ENCODE measurements at places on chromosomes 7 and 10. TPM values are rescaled to one million over a fixed set of nuclear protein-coding genes. Genes with fewer than 3 reads are reported as not detected.
A peak's percentile ranks its signal among the peaks of the same experiment; 100 is the strongest.

- DNase-seq, result peak; percentile 9
These were observed 223.6 kb downstream of the MDFIC start for GRCh38 chr7:115145512-115145911.

DNA sequence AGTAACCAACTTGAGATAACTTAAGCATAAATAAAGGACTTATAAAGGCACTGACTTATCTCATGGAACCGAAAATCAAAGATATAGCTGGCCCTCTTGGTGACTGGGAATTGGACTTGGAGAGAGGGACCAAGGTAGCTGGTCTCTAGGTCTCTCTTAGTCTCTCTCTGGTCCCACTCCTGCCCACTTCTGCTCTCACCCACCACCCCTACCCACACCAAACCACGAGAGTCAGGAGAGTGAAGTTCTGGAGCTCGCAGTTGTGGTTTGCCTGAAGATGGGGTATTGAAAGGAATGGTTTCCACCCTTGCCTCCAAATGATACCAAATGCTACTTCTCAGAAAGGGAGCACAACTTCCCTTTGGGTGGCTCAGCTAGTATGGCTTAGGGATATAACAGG is 216.3 kb downstream of the LRMDA start:
- DNase-seq, result no peak

- no peak for DNase-seq
These were observed 168.8 kb upstream of the GLI3 start for GRCh38 chr7:42405782-42406181.

DNA sequence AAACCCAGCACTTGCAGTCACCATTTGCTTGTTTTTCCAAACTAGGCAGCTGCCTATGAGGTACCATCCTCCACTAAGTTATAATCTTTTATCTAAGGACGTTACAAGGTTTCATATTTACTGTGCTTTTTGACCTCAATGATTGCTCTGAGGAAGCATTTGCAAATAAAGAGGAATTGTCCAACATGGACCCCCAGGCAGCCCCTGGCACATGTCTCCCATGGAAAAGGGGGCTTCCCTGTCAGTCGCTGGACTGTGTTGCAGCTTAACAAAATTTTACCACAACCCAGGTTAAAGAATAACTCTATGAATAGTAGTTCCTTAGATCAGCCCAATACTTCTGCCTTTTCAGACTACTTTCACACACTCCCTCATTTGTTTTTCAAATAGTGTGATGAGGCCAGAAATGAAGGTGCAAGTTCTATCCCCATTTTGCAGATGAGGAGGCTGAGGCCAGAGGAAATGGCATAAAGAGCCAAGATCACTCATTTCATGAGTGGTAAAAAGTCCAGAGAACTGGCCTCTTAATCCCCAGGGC is 52.8 kb upstream of the ZPBP start:
- DNase-seq, result no peak

DNA sequence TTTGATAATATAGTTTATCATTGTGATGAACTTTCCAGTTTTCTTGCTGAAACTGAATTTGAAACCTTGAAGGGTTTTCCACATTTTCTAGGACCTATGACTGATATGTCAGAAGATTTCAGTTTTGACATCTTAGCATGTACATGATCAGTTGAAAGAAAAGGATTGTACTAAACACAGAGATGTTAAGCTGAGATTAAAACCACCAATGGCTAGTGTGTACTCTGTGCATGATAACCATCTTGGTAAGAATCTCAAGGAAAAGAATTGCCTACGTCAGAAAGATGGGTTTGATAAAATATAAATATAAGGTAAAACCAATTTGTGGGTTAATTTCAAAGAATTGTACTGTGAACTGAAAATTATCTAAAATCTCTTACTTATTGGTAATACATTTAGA is 776.4 kb downstream of the GATA3 start:
- DNase-seq, result no peak

DNA sequence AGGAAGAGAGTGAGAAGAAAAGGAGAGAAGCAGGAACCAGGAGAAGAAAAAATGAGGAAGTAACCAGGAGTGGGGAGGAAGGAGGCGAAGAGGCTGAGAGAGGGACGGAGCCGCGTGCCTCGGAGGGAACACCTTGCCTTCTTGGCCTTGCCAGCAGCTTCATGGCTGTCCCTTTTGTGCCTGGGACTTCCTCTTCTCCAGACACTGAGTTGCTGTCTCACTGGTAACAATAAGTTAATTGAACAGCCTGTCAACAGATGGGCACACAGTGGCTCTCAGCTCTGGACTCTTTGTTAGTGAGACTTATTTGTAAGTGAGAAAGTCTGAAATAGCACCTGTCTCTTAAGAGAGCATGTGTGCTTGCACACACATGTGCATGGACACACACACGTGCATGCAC is 83.2 kb downstream of the GATA3 start:
- DNase-seq, result no peak

- DNase-seq, result no peak
These were observed 11.0 kb upstream of the TLL2 start for GRCh38 chr10:96524741-96525140.

DNA sequence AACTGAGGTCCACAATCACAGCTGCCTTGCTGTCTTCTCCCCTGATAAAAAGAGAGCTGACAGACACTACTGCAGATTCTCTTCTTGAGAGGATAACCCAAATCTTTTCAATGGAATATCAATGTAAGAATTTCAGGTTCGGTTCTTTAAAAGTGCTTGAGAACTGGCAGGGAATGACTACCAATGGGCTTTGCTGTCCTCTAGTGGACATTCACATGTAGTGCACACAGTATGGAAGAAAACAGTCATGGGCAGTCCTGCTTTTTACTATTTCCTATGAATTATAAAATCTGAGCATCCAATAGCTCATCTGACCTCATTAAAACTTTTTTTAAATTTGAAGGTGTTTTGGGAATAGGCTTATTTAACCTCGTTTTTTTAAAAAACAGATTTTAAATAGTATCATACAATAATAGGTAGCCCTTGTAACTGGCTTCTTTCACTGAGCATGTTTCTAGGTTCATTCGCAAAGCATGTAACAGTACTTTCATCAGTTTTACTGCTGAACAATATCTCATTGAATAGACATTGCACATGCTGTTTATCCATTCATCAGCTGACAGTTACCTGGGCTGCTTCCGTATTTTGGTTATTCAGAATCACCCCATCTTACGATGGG is 18.3 kb downstream of the FZD9 start:
- DNase-seq, result peak; percentile 75

DNA sequence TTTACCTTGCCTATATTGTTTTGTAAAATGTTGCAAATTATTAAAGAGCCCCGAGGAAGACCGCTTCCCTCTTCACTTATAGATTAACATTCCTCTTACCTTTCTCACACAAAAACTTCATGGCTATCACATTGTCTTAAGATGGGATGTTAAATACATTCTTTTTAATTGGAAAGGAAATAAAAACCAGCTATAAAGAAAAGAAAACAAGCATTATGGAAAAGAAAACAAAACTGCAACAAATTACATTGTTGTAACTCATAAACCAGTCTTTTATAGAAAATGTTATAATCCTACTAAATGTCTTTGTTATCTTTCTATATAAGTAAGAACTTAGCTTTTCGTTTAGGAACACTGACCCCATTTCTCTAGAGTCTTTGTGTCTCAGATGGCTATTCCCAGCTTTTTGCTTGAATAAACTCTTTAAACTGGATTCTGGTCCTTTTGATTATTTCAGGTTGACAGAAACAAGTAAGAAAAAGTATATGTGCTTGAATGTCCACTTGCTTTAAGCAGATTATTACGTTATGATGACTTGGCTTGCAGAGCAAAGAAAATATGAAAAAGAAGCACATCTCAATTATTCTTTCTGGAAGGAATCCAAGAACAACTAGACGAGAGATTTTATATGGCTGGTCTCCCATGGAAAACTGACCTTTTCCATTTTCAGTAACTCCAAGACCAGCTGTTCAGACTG is 128.2 kb downstream of the AKR1D1 start:
- DNase-seq, result peak; percentile 52

DNA sequence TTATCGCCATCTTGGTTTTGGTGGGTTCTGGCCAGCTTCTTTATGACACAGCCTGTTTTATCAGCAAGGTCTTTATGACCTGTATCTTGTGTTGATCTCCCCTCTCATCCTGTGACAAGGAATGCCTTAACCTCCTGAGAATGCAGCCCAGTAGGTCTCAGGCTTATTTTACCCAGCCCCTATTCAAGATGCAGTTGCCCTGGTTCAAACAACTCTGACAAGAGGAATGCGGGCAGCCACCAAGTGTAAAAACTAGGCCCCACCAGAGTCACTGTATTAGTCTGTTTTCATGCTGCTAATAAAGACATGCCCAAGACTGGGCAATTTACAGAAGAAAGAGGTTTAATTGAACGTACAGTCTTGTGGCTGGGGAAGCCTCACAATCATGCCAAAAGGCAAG is 671.3 kb downstream of the SORCS1 start:
- no peak for DNase-seq

DNA sequence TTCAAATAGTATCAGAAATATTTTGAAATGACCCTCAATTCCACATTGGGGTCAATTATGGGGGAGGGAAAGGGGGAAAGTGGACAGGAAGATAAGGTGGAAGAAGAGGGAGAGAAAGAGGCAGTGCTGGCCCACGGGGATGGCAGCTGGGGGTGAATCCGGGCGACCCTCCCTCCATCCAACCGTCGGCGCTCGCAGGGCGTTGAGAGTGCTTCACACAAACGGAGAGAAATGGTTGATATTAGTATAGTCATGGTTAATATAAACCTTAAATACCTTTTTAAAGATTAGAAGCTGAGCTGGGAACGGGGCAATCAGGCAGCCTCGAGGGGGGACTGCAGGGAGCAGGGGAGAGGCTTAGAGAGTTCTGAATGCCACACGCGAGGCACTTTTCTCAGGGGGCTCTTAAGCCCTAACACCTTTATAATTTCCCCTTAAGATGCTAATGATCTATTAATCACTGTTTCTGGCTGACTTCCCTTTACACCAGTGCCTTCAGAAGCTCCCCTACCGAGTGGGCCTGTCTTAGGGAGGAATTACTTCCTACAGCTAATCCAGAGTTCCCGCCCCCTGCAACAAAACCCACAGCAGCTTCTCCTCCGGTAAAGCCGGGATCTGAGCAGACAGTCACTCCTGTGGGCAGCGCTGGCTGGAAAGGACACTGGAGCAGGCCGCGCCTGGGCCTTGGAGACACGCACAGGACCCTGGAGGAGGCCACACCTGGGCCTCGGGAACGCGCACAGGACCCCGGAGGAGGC is 39.5 kb downstream of the PRKAG2 start:
- no peak for DNase-seq

DNA sequence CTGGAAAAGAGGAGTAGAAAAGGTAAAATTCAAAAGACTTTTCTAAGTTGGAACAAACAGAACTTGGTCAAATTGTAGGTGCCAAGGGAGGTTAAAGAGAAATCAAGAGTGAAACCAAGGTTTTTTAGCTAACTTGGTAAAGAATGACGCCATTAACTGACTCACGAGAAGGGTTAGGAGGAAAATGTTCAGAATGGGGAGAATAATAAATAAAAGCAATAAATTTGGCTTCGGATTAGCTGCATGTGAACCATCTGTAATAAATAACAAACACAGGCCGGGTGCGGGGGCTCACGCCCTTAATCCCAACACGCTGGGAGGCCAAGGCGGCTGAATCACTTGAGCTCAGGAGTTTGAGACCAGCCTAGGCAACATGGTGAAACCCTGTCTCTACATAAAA is 71.9 kb upstream of the SRRM3 start:
- no peak for DNase-seq

DNA sequence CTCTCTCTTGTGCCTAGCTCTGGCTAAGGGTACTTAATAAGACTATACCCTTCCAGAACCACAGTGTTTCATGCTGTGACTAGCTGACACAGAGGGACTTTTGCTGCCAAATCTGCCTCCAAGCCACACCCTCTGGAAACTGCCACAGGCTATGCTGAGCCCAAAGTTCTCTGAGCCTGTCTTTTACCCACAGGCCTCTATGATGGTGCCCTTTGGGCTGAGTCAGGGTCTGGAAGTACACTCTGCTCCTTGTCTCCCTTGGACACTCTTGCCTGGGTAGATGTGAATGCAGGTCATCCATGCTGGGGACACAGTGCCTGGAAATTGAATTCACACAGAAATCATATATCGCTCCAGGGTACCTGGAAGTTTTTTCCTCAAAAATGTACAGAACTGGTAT is 22.6 kb downstream of the DYDC1 start:
- no peak for DNase-seq

DNA sequence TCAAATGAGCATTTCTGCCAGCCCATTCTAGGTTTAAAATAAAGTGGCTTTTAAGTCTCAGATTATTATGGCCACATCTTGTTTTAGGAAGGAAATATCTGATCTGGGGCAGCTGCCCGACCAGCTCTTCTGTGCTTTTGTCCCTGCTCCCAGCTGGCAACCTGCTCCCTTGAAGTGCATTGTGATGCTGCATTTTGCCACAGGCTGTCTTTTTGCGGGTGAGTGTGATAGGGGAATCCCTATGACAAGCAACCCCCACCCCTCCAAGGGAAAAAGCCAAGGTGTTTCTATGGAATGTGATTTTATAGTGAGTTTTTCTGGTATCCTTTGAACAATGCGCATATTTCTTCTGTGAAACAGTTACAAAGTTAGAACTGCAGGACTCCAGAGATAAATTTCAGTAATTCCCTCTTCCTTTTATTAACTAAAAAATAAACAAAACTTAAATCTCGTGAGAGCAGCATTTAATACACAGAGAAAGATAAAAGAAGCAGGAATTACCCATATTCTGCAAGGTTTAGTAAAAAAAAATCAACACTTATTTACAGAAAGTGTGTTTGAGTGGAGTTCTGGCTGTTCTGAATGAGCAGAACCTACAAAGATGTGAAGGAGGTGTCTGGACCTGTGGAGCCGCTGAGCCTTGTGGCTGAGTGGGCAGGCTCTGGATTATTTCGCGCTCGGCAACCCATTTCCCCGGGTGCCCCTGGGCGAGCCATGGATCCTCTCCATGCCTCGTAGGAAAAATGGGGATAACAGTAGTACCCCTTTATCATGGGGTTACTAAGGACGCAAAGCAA is 10.1 kb upstream of the HPS1 start:
- DNase-seq, result no peak

DNA sequence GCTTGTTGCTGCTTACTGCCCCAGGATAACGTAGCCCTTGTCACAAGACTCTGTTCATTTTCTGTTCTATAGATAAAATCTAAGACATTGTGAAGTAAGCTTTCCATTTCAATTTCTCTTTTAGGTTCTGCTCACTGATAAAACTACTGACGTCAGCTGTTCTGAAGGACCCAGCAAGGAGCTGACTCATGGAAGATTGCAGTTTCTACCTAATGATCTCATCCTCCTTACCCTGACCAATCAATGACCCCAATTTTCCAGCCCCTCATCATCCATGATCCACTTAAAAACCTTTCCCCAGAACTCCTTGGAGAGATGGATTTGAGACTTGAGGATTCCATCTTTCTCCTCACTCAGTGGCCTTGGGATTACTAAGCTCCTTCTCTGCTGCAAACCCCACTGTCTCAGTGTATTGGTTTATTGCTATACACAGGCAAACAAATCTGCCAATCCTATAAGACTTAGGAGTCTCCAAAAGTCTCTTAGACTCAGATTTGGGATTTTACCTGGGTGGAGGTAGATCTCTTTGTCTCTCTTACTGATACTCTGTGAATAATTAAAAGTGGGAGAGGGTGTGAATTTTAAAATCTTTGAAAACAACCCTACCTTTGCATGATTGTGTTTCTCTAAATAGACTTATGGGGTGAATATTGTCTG is 109.2 kb upstream of the TRIM24 start:
- DNase-seq, result no peak

The TSPAN15 gene
- 13.2 TPM for total RNA-seq

The SPDYE6 gene
- not detected for total RNA-seq

The CDH23 gene
- 0.16 TPM for total RNA-seq

The EVX1 gene
- not detected for total RNA-seq

The ELN gene
- 16.6 TPM for total RNA-seq

The ADAM8 gene
- 2.0 TPM for total RNA-seq

Data from myocyte (in vitro differentiated cells).